ENCODE measurements at places on chromosomes 7 and 10.

DNA sequence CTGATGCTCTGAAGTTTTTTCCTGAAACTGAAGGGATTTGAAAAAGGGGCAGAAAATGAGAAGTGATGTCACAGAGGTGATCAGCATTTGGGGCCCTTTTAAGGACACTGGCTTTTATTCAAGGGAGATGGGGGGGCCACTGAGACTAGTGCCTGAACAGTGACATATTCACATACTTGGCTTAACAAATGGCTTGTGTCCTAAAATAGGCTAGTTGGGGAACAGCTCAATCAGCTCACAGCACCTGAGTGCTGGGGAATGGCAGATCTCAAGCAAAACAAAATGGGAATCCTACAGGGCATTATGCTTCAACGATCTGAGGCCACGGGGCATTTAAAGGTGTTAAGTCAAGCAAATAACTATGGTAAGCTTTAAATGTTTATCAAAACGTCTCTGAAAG, 90.1 kb downstream of the UBE2H start:
- DNase-seq, result no peak

DNA sequence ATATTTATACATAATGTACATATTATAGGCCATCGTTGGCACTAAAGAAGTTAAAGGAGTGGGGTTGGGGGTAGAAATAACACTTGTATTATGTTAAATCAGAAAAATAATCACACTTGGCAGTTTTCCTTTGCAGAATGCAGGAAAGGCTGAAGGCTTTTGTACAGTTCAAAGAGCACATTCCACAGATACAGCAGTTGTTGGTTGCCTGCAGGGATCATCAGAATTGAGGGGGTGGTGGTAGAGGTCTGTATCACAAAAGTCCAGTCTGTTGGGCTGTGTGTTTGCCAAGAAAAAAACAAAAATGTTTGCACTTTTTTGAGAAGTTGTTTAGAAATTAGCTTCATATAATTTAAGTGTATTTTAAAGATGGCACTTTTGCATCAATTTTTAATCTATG, 231.8 kb upstream of the FOXP2 start:
- DNase-seq, result no peak

GRCh38 chr10:44781131-44781530, 130.0 kb upstream of the TMEM72 start:
- peak; percentile 19 for DNase-seq

- peak; percentile 40 for DNase-seq
Measured at GRCh38 chr7:79352323-79352722, 101.1 kb downstream of the MAGI2 start.

DNA sequence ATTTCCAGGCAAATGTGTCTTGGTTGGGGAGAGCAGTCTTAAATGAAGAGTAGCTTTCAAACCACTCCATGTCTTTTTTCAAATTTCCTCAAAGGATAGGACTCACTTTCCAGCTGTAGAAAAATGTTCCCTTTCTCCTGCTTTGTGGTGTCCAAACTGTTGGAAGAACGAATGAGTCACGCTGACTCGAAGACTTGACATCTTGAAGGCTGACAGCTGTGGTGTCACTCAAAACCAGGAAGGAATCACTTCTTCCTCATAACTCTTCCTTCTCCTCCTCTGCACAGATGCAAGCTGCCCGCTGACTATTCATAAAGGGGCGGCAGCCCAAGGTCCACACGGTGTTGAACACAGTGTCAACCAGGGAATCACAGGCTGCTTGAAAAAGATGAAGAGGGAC, 19.2 kb downstream of the PLA2G12B start:
- DNase-seq, result peak; percentile 29

DNA sequence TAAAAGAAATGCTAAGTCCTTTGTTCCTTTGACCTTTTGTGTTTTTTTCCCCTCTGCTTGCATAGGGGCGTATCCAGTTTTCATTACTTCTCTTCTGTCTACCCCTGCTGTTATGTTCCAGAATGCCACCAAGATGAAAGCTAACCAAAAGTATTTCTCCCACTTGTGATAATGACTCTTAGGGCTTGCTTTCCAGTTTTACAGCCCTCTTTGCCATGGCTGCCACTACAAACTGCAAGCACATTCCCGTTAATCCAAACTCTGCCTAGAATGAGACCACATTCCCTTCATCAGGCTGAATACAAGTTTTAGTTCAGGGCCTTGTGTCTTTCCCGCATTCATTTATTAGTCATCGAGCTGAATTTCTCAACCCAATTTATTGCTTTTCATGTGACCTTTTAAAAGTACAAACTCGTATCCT, 23.6 kb upstream of the CD36 start:
- DNase-seq, result peak; percentile 93

DNA sequence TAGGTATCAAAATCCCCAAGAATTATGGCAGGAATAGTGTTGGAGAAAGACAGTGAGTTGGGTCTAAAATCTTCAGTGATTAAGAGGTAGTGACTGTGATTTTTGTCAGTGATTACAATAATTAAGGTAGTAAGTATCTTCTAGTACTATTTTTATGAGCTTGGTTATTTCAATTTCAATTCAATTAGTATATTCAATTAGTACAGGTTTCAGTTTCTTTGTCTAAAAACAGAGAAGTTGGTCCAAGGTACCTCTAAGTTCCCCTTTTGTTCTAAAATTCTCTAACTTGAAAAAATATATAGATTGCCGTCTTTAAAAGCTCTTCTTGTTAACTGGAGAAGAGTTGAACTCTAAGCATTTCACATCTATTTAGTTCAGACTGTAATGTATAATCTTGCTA, 82.9 kb downstream of the OTUD1 start:
- no peak for DNase-seq

GRCh38 chr7:30144657-30145306, 10.0 kb downstream of the MTURN start:
- no peak for DNase-seq

GRCh38 chr10:131726076-131726880, 174.5 kb upstream of the PPP2R2D start:
- DNase-seq, result no peak

GRCh38 chr10:113767222-113767621, 15.7 kb downstream of the PLEKHS1 start:
- no peak for DNase-seq

DNA sequence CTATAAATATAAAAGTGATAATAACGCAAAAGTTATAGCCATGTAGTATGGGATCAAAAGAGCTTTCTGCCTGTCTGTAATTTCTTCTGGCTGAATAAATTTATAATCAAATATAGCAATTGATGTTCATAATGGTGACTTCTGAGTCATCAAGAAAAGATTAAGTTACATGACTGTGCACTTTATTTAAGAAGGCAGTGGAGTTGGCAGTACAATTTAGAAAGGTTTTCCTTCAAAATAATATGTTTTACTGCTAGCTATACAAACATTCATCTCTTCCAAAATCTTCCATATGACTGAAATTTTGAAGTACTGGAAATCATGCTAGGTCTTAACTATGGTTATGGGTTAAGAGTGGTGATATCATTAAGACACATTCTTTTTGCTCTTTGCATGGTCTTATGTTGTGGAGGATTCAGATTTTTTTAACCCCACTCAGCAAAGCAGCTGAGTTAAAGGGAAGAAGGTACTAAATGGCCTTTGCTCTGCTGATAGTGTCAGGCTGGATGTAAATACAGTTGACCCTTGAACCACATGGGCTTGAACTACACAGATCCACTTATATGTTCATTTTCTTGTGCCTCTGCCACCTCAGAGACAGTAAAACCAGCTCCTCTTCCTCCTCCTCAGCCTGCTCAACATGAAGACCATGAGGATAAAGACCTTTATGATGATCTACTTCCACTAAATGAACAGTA, 323.6 kb downstream of the BBS9 start:
- peak; percentile 21 for DNase-seq

- DNase-seq, result peak; percentile 47
Measured at GRCh38 chr7:108234971-108235450, 104.8 kb upstream of the LAMB4 start.

DNA sequence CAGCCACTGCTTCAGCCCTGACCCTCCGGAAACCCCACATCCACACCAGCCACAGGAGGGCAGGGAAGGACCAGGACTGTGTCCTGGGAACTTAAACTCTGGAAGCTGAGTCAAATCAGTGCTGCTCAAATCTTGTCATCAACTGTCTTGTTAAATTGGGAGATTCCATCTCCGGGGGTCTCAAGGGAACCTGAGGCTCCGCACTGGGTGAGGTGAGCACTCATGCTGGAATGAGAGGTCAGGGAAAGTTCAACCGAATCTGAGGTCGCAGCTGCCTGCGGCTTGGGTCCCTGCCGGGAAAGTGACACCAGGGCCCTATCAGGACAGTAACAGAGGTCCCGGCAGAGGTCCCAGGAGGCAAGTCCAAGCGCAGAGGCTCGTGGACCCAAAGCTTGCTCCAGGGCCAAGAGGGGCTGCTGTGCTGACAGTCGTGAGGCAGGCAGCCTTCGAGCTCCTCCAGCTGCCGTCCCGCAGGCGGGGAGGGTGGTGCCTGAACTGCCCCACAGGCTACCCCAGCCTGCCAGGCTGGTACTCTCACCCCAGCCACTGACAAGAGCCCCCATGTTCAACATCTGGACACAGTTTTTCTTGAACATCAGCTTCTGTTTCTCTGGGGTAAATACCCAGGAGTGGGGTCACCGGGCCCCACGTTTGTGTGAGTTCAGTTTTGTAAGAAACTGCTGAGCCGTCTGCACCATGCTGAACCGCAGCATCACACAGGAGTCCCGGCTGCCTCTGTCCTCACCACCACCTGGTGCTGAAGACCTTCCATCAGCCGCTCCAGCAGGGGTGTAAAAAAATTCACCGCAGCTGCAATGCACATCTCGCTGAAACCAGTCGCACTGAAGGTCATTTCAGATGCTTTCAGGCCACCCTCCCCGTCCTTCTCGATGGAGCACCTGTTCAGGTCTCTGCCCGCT, 101.0 kb downstream of the DIP2C start:
- peak; percentile 61 for DNase-seq

DNA sequence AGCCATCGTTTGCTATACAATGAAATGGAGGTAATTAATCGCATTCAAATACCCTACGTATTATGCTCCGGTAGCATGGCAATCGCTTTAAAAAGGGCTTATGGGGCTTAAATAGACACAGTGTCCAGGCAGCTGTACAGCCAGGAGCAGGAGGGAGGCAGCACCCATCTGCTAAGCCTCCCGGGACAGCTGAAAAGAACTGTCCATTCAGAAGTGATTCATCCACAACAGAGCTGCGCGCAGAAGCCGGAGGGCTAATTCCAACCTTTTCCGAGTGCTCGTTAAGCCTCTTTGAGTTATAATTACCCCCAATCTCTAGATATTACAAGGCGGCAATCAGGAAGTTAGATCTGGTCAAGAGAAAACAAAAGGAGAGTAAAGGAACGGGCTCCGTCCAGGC, 58.3 kb downstream of the DPYSL4 start:
- peak; percentile 28 for DNase-seq

GRCh38 chr10:7547829-7548228, 118.9 kb downstream of the ITIH5 start:
- DNase-seq, result no peak

- no peak for DNase-seq
Measured at GRCh38 chr10:46264336-46264735, 22.5 kb upstream of the ANTXRL start.

DNA sequence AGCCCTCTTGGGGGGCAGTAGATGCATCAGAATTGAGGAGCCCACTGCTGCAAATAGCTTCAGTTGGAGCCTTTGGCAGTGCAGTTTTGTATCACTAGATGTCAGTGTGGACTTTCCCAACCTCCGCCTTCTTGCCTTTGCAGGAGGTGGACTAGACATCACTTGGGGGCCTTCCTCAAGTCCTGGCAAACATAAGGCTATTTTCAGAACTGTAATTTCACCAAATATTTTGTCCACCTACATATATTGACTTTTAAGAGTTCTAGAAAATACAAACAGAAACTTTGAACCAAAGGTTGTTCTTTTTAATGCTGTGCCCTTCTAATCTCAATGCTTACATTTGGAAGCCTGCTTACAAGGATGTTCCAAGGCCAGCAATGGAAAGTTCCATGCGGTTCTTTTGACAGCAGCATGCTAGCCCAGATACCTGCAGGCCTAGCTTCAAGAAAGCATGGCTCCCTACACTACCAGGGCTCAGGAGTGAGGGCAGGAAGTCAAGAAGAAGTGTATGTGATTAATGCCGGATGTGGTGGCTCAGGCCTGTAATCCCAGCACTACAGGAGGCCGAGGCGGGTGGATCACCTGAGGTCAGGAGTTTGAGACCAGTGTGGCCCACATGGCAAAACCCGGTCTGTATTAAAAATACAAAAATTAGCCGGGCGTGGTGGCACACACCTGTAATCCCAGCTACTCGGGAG, 8.0 kb upstream of the ZNRF2 start:
- peak; percentile 63 for DNase-seq

DNA sequence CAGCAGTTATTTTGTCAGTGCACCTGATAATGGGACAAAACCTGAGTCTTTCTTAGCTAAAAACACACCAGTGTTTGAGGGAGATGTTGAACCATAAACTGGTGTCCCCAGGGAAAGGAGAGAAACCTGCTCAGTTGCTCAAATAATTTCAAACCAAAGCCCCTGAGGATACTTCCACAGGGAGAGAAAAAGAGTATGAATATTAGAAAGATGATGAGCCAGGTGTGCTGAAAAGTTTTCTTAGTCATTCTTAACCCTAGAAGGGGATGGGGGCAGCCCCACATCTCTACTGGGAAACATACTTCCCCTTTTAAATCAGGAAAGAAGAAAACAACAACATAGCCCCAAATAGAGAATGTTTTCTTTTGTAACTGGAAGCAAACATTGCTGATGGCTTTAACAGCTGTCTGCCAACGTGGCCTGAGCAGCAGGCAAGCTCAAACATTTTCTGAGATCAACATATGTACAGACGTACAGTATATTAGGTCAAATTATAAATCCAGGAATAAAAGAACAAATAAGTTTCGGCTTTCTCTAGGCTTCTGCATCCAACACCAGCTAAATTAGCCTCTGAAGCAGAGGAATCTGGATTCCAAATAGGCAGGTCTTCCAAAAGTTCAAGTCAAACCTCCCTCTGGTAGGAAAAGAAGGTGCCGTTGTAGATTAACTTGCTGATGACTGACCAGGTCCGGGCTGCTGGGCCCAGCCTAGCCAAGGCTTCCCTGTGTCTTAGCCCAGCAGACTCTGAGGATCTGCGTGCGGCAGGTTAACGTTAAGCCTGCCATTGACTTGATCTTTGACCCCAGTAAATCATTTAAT, 30.5 kb upstream of the FBXW4 start:
- DNase-seq, result no peak

DNA sequence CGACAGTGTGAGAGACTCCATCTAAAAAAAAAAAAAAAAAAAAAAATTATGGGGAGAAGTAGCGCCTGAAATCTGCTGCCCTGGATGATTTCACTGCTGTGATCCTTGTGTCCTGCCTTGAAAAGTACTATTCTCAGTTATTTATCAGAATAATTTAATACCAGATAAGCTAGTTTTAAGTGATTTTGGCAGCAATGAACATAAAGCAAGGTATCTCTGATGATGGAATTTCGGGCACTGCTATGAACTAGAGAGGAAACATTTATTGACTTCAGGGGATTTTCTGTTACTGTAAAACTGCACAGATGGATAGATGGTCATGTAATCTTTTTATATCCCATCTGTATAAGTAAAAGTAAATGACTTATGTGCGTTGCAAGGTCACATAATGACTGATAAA, 619.1 kb upstream of the ANKRD30A start:
- DNase-seq, result no peak

Data from EH (cell line).